ENCODE measurements at places on chromosomes 16 and 17. TPM values are rescaled to one million over a fixed set of nuclear protein-coding genes. Genes with fewer than 3 reads are reported as not detected.
A peak's percentile ranks its signal among the peaks of the same experiment; 100 is the strongest.

DNA sequence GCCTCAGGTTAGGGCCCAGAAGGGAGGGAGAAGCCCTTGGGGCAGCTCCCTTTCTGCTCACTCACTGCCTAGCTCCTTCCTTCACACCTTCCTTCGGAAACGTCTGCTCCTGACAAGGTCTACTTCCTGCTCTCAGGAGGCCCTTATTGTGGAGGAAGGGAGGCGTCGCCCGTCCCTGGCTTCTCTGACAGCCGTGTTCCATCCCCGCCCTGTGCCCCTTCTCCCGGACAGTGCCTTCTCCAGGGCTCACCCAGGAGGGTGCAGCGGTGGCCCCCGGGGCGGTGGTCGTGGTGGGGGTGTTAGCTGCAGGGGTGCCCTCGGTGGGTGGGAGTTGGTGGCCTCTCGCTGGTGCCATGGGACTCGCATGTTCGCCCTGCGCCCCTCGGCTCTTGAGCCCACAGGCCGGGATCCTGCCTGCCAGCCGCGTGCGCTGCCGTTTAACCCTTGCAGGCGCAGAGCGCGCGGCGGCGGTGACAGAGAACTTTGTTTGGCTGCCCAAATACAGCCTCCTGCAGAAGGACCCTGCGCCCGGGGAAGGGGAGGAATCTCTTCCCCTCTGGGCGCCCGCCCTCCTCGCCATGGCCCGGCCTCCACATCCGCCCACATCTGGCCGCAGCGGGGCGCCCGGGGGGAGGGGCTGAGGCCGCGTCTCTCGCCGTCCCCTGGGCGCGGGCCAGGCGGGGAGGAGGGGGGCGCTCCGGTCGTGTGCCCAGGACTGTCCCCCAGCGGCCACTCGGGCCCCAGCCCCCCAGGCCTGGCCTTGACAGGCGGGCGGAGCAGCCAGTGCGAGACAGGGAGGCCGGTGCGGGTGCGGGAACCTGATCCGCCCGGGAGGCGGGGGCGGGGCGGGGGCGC, 231.9 kb downstream of the SEC14L1 start:
- H3K4me1 ChIP-seq: peaks cover 79% of the 10 kb centered on the region
- H3K27me3 ChIP-seq: no peaks in the 10 kb centered on the region
- no peak for DNase-seq

DNA sequence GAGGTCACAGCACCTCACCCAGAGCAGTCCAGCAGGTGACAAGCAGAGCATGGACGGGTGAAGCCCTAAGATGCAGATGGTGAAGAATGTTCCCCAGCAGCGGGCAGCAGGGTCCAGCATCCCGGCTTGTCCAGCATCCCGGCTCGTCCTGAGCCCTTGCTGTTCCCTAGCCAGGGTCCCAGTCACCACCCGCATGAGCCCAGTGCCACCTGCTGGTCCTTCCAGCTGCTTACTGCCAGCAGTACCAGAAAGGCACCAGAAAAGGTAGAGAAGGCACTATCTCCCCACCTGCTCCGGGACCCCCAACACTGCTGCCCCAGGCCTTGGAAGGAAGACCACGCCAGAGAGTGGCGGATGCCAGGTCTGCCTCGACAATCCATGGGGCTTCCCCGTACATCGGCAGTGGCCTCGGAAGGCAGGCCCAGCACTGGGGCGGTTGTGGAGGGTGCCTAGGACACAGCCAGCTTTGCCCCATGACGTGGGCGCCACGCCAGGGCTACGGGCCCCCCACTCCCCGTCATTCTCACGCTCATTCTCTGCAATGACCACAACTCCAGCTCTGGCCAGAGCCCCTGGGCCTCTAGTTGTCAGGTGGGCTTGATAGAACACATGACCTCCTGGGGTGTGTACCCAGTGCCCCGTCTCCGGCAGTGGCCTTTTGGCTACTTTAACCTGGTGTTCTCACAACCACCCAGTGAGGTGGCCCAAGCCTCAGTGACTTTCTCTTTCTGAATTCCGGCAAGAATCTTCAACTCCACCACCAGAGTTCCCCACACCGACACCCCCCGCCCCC, 1.4 kb downstream of the CENPX start:
- peaks cover 32% of the 10 kb centered on the region for H3K4me1 ChIP-seq
- no peaks in the 10 kb centered on the region for H3K27me3 ChIP-seq
- no peak overlapping the region for H3K27ac ChIP-seq
- H3K4me3 ChIP-seq: peak overlapping the region; percentile 84
- peaks cover 3% of the 10 kb centered on the region for H3K36me3 ChIP-seq

DNA sequence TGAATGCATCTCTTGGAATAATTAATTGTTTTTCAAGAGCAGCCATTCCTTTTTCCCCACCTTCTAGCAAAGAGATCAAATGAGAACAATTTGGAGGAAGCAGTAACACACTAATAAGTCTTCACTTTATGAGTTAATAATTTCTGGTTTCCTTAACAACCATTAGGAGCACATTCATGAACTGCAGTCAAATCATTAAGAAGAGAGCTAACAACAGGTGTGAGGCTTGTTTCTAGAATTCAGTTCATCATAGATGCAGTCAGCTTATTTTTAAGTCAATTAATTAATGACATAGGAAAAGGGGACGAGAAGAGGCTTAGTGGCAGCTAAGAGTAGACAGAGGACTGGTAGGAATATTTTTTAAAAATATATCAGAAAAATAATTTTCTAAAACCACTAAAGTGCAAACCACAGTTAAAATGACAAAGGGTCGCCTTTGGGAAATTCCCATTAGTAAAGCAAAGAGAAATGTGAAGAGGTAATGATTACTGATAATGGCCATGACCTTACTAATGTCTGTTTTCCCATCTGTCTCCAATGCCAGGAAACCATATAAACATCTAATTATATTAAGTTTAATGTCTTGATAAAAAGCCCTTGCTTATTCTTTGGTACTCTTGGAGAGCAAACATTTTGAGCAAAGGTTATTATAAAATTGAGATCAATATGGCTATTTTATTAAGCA, 184.2 kb downstream of the KCNJ2 start:
- H3K27me3 ChIP-seq: no peaks in the 10 kb centered on the region
- no peaks in the 10 kb centered on the region for H3K36me3 ChIP-seq
- no peak overlapping the region for H3K4me3 ChIP-seq
- no peak overlapping the region for H3K27ac ChIP-seq

DNA sequence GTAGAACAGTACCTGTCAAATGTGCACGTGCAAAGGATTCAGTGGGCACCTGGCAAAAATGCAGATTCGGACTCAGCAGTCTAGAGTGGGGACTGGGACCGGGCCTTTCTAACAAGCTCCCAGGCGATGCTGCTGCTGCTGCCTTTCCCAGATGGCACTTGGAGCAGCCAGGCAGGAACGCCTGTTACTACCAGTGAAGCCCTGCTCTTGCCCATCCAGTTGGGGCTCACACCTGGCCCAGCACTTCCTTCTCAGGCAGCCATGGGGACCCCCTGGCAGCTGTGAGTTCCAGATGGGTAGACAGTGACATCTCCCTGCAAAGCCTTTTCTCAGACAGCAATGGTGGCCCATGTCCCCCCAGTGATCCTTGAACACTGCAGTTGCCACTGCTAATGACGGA, 30.4 kb downstream of the KDM8 start:
- peaks cover 52% of the 10 kb centered on the region for H3K4me1 ChIP-seq
- DNase-seq: no peak
- no peak overlapping the region for H3K27ac ChIP-seq
- peaks cover 14% of the 10 kb centered on the region for H3K36me3 ChIP-seq
- H3K27me3 ChIP-seq: no peaks in the 10 kb centered on the region
- H3K4me3 ChIP-seq: no peak overlapping the region

The DPEP3 gene
- not detected for total RNA-seq

DNA sequence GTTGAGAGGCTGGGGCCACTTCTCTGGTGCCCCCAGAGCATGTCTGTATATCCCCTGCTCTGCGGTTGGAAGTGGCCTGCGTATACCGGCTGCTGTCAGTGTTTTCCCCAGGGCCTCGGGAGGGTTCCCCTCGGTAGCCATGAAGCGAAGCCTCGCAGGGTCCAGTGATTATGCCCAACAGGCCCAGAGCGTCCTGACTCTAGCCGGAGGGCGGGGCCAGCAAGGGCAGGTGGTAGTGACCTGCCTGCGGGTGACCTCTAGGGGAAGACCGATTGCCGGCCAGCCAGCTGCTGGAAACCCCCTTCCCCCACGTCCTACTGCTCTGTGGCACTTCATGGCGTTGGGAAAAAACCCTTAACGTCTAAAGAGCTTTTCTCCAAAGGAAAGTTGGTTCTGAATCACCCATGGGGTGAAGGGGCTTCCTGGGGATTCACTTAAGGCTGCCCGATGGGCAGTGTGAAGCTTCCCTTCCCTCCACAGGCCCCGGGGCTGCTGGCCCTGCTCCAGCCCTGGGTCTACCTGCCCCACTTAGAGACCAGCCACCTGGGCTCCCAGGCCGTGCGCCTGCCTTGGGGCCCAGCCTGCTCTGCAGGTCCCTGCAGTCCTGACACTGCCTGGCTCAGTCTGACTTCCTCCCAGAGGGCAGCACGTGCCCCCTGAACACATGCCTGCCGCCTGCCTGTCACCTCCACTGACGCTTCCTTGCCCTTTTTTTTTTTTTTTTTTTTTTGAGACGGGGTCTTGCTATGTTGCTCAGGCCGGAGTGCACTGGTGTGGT, 72.8 kb downstream of the SOCS1 start:
- H3K27me3 ChIP-seq: no peaks in the 10 kb centered on the region

DNA sequence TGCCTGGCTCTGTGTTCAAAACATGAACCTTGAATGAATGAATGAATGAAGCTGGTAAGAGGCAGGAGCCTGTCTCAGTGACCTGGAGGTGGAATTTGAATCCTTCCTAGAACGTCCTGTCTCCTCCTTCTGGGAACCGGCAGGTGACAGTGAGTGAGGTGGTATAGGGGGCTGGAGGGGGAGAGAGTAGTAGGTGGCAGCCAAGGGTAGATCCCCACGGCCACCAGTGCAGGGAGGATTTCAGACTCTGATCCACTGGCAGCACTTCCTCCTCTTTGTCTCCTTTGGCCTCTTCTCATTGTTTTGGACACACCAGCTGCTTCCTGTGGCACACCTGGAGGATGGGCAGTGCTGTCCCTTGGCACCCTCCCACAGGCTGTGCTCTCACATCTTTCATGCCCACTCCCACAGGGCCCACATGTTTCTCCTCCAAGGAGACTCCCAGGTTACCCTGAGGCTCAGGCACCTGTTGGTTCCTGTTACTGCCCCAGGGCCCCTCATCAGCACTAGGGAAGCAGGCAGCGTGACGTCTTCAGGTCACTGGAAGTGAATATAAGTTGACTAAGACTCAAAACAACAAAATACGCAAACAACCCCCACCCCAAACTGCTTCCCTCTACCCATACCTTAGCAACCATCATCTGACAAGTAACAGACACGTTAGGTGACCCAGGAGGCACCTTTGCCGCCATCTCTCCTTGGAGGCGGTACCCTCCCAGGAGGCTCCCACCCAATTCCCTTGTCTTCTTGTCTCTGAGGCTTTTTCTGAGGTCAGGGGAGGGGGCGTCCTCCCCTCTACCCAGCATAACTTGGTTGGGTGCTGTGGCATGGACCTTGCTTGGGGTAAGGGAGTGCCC, 84.6 kb downstream of the N4BP1 start:
- H3K4me1 ChIP-seq: no peaks in the 10 kb centered on the region
- no peak for DNase-seq
- H3K4me3 ChIP-seq: no peak overlapping the region
- H3K36me3 ChIP-seq: no peaks in the 10 kb centered on the region

- H3K4me3 ChIP-seq: no peak overlapping the region
- H3K27ac ChIP-seq: no peak overlapping the region
- H3K36me3 ChIP-seq: no peaks in the 10 kb centered on the region
Measured at GRCh38 chr16:71387045-71387871, 28.7 kb downstream of the CALB2 start.

DNA sequence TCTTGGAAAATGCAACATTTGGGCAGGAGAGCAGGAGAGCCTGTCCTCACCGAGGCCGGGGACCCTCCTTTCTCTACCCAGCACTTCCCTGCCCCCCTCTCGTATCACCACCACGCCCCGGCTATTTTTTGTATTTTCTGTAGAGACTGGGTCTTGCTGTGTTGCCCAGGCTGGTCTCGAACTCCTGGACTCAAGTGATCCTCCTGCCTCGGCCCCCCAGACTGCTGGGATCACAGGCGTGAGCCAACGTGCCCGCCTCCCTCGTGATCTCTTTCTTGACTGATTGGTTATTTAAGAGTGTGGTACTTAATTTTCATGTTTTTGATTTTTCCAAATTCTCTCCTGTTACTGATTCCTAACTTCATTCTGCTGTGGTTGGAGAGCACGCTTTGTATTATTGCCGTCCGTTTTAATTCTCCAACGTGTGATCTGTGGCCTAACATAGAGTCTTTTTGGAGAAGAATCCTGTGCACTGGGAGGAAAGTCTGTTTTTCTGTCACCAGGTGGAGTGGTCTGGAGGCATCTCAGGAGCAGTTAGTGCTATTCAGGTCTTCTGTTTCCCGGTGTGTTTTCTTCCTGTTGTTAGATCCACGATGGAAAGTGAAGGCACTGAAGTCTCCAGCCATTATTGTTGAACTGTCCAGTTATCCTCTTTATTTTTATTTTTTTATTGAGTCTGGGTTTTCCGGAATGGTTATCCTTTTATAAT, 40.4 kb downstream of the ZNF778 start:
- peaks cover 4% of the 10 kb centered on the region for H3K27me3 ChIP-seq
- peaks cover 14% of the 10 kb centered on the region for H3K4me1 ChIP-seq
- peak overlapping the region; percentile 45 for H3K4me3 ChIP-seq
- no peak overlapping the region for H3K27ac ChIP-seq
- DNase-seq: no peak

- no peaks in the 10 kb centered on the region for H3K36me3 ChIP-seq
- no peak for DNase-seq
- H3K4me3 ChIP-seq: no peak overlapping the region
- H3K27ac ChIP-seq: no peak overlapping the region
- no peaks in the 10 kb centered on the region for H3K27me3 ChIP-seq
- H3K4me1 ChIP-seq: peaks cover 4% of the 10 kb centered on the region
Measured at GRCh38 chr16:22625967-22626366, 115.3 kb downstream of the NPIPB5 start.

DNA sequence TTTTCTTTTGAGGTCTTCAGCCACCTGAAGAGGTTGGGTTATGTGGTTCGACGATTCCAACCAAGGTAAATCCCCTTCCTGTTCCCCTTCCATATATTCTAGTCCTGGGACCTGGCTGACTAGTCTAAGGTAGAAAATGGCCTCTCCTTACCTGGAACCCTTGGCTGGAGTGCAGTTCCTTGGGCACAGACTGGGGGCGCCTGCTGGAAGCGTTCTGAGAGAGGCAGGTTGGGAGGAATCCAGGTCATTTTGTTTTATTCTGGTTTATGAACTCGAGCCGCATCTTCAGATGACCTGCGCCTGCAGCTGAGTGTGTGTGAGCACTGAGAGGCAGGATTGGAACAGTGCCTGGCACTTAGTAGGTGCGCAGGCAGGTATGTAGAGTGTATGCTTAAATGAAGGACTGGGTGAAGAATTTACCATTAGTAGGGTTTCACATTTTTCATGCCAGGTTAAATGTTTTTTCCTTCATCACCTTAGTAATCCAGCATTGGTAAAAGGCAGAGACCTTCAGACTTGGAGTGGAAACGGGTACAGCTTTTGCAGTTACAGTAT, 2.7 kb downstream of the TSEN54 start:
- H3K27ac ChIP-seq: no peak overlapping the region
- no peaks in the 10 kb centered on the region for H3K27me3 ChIP-seq
- H3K36me3 ChIP-seq: peaks cover 20% of the 10 kb centered on the region
- no peak overlapping the region for H3K4me3 ChIP-seq
- DNase-seq: no peak

GRCh38 chr16:2671741-2672140, 10.6 kb upstream of the KCTD5 start:
- H3K4me1 ChIP-seq: peaks cover 40% of the 10 kb centered on the region
- H3K36me3 ChIP-seq: peaks cover 8% of the 10 kb centered on the region
- H3K27ac ChIP-seq: no peak overlapping the region
- peak overlapping the region; percentile 70 for H3K4me3 ChIP-seq
- no peaks in the 10 kb centered on the region for H3K27me3 ChIP-seq

The CARD14 gene
- 51.4 TPM for total RNA-seq
